ENCODE measurements at places on chromosomes 1 and 21.

DNA sequence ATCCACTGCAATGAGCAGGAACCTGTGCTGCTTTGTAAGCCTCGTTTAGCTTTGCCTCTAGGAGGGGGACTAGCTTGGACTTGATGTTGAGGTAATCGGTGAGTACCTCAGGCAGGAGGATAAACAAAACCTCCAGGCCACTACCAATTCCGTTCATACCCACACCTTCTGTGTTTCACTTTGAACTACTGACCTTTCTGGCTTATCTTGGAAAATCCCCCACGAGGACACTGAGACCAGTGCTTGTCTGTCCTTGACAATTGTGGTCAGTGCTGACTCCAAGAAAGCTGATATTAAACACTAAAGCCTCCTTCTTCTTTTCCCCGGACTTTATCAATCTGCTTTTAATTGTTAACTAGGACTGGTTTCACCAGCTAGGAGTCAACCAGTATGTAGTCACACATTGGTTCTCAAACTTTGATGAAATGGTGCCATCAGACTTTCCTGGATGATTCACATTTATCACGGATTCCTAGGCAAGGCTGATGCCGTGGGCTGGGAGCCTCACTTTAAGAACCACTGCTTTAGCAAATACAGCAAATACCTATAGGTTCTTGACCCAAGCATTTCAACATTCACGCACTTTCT, 52.7 kb downstream of the TGFB2 start:
- DNase-seq = no peak

- peak; percentile 13 for DNase-seq
These were observed 76.5 kb upstream of the BTG3 start for GRCh38 chr21:17688912-17689874.

DNA sequence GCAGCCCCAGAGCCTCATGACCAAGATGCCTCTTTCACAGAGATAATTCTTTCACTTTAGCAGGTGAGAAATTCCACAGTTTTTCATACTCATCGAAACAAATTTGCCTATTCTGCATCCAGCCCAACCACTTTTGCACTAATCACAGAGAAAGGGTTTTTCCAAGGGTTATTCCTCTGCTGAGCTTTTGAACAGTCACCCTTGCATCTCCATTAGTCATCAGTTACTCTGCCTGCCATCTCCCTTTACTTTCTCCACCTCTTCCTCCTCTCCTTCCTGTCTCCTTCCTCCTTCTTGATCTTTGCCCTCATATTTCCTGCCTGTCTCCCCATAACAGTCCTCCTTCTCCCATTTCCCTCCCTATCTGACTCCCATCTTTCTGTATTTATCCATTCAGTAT, 43.9 kb downstream of the FH start:
- DNase-seq = no peak

DNA sequence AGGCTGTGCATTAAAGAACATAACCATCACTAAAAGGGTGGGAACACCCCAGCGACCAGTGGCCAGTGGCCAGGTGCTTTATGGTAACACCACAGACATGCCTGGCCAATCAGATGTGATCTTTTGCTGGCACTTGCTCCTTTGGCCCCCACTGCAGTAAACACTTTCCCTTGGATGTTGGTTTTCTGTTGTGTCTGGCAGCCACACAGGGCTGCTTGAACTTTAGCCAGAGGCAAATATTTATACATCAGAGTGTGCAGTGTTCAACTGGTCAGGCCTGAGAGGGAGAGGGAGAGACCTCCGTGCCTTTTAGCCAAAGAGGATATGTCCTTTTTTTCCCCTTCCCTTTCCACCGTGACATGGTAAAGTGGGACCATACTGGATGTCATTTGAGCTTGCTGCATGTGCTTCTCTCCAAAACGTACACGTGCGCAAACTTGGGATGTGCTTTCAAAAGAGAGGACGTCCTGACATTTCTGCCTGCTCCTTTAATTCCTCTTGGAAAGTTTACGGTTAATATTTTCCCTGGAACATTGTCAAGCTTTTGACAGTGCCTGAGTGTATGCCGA, 101.2 kb downstream of the NFIA start:
- DNase-seq = no peak

- DNase-seq = no peak
These were observed 48.9 kb upstream of the F3 start for GRCh38 chr1:94590203-94591137.

- no peak for DNase-seq
These were observed at the start of gene SHISA4 for GRCh38 chr1:201888282-201889089. TSS of gene SHISA4 (plus strand) at chr1:201888898. CDS start at chr1:201888995, 97 bp downstream.

DNA sequence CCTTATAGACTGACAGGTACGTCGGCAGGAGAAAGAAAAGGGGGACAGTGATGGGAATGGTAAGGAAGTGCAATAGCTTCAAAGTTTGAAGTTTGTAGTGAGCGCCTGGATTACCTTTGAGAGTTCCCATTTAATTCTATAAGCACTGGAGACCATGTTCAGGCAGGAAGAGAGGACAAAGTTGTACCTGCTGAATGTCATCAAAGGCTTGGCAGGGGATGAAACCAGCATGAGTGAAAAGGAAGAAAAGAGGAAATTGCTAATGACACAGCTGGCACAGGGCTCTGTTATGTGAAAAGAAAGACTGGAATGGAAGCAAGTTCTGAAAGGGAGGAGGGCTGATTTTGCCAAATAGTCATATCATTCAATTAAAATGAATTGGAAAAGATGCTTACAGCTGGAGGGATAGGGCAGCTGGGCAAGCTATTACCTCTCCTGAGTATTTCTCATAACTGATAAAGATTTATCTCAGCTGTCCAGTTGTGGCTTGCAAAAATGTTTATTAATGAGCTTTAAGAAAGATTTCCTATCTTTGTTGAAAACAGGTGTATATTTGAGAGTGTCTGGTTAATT, 109.2 kb downstream of the HMCN1 start:
- DNase-seq = no peak

GRCh38 chr1:21783679-21784603, 992 bp upstream of the USP48 start:
- no peak for DNase-seq

DNA sequence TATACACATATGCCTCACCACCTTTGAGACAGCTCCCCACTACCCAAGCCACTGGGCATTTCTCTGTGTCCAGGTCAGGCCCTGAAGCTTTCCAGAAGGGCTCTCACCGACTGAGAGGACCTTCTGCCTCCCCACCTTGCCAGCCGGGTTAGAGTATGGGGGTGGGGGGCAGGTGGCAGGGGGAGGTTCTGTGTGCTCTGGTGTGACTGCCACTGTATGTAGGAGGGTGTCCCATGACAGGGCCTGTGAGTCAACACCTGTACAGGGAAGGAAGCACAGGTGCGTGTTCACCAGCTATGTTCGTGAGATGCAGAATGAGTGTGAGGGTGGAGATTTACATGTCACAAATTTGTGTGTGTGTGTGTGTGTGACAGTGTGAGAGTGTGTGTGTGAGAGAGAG, 7.0 kb downstream of the AHDC1 start:
- DNase-seq = no peak

- DNase-seq = no peak
These were observed 18.4 kb upstream of the PTBP2 start for GRCh38 chr1:96703186-96703585.

GRCh38 chr1:104092698-104093097, 343.0 kb downstream of the AMY1C start:
- no peak for DNase-seq

- no peak for DNase-seq
These were observed 18.7 kb upstream of the RGSL1 start for GRCh38 chr1:182431278-182431677.

DNA sequence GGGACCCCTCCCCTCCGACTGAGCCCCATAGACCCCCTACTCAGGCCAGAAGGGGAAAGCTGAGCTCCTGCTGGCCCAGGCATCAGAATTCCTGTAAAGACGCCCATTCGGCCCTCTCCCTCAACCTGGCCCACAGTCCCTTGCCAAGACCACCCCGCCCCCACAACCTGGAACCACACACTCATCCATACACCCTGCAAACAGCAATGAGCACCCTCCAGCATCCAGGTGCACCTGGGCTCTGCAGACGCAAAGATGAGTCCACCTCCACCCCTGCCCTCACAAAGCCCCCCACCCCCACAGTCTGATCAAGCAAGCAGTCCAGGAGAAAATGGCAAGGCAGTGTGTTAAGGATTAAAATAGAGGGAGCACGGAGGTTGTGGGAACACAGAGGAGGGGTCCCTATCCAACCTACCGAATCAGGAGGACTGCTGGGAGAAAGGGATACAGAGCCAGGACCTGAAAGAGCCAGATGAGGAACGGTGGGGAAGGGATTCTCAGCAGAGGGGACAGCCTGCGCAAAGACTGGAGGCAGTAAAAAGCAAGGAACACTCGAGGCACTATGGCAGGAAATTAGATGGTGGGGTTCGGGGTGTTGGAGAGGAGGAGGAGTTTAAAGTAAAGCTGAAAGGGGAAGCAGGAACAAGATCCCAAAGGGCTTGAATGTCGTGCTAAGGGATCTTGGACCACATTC, 67.3 kb upstream of the LAPTM5 start:
- DNase-seq = no peak

- DNase-seq = no peak
These were observed 56.3 kb upstream of the SYT6 start for GRCh38 chr1:114209971-114210370.

- DNase-seq = no peak
These were observed 936 bp downstream of the ZFP69B start for GRCh38 chr1:40451238-40451585.

DNA sequence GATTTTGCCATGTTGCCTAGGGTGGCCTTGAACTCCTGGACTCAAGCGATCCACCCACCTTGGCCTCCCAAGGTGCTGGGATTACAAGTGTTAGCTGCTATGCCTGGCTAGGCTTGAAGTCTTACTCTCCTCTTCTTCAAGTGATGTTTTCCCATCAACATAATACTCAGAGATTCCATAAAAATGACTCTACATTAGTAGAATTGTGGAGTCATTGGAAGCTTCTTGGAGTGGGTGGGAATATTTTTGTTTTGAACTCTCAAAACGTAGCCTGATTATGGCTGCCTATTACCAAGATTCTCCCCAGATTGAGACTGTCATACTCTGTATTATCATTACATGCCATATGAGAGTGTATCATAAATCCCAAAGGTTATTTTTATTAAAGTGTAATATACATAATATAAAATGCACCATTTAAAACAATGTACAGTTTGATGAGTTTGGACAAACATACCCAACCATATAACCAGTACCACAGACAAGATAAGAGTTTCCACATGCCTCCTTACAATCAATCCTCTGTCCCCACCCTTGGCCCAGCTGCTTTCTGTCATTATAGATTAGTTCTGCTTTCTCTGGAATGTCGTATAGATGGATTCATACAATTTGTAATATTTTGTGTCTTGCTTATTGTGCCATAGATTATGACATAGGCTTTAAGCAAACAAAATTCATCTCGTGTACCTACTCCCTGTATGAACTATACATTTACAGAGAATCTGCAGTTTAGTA, 8.0 kb upstream of the DNM3 start:
- no peak for DNase-seq

DNA sequence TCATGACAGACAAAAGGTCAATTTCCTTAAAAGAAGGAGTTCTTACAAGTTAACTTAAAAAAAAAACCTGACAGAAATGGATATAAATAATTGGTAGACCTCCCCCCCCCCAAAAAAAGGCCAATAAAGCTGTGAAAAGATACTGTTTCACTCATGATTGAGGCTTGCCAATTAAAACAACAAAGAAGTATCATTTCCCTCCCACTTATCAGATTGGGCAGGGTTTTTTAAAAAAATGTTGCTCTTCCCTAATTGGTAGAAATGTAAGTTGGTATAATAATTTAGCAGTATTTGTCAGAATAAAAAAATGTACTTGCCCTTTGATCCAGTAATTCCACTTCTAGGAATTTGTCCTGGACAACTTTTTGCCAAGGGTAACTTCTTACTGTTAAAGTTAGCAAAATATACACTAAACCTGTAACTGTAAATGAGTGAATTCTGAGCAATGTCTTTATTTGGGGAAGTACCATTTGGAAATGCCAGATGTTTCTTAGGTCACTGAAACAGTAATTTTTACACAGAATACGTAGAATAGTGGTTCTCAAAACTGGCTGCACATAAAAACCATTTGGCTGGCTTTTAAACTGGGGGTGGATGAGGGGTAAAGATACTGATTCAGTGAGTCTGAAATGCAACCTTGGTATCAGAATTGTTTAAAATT, 17.5 kb downstream of the RNF2 start:
- DNase-seq = no peak

- no peak for DNase-seq
These were observed 14.6 kb downstream of the PIGP start for GRCh38 chr21:37058261-37058660.

DNA sequence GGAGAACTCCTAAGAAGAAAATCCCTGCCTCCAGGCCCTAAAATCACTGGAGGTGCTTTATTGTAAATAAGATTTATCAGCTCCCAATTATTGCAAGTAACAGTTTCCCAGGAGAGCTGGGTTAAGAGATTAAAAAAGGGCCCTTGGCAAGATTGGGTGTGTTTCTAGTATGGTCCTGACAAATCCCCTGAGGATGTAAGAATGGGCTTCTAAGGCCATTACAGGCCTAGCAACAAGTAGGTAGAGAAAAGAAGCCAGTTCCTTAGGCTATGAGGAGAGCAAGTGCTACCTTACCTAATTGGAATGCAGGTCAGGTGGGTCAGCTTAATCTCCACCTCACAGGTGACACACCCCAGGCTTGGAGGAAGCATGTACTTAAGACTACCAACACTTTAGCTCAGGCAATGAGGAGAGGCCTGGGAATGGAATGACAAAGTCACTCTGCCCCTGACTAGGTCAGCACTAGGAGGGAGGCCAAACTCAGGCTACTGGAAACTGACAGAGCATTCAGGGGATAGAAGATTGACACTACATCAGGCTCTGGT, 6.8 kb upstream of the OTUD7B start:
- no peak for DNase-seq

DNA sequence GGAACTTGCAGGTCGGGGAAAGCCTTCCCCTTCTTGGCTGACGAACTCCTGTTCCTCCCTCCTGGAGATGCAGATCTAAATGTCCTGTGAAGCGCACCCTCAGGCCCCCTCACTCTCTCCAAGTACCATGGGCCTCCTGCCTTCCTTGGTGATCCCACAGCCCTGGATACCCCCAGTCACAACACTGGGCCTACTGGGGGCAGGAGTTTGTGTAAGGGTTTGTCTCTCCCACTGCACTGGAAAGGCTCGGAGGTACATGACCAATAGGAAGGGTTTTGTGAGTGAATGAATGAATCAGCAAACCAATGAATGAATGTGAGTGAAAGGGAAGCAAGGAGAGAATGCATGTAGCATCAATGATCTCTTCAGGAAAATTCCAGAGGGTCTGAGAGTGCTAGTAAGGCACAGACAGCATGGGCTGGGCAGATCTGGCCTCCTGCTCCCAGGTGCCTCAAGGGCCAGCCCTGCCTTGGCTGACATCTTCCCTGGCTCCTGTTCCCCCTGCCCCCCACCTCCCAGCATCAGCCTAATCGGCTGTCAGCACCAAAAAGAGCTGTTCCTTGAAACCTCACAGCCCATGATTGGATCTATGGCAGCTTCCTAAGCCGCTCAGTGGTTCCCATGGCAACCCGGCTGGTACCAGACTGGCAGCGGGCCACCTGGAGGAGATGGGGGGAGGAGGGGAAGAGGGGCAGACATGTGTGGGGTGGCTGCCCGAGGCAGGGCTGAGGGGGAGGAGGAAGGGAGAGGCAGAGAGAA, 95.8 kb downstream of the VWA5B1 start:
- no peak for DNase-seq

All from stimulated activated CD4-positive, alpha-beta T cell treated with anti-CD3 and anti-CD28 coated beads, TNF-alpha, amount 100 ng/mL, for 4 hours (primary cell).